Hippocampal formation (tissue), 2 donors: ENCODE measurements at places on chromosomes 4 and X.

DNA sequence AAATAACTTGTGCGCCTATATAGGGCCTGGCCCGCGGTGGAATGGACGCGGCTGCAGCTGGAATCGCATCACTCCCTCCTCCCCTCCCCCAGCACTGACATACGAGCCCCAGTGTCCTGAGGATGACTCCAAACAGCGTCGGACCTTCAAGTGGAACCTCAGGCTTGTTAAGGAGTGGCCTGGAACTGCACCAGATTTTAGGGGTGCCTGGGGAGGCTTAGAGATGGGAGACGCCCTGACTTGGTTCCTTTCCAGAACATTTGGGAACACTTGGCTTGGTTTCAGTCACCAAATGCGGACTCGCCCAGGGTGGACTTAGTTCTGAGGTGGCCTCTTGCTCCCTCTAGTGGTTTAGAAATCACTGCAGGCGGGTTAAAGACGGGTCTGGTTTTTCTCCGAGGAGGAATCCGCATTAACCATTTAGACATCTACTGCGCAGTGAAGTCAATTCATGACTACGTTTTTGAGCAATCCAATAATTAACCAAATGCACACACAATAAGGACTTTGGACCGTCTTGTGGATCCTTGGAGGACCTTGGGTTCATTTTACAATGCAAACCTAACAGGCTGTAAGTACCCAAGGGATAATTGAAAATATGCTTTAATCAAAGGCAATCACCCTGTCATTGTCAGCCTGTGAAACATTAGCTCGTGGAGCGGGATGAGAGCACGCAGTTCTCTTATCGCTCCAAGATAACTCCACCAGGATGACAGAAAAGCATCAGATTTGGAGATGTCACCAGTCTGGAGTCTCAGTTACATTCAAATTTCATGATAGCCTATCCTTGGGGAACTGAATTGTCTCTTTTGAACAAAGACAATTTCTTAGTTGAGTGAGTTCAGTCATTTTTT, 11.2 kb upstream of the PDGFRA start:
- DNase-seq = peak; percentile 48

- DNase-seq = no peak
These were observed 58.4 kb upstream of the STS start for GRCh38 chrX:7088968-7089615.

DNA sequence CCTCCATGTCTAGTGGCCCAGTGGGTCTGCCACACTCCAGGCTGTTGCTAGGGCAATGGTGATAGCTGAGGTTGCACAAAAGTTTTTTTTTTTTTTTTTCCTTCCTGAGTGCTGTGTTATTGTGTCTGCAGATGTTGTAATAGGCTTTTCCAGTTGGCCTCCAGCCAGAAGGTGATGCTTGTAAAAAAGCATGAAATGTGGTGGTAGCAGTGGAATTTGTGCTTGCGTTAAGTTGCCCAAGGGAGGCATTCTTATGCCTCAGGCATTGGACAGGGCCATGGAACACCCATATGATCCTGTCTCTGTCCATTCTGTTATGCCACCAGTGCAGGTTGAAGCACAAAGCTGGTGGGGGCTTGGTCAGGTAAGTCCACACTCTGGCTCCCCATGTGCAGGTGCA, 660.5 kb upstream of the SPANXN1 start:
- DNase-seq = no peak

- no peak for DNase-seq
These were observed 204.1 kb upstream of the NEIL3 start for GRCh38 chr4:177105536-177105935.

DNA sequence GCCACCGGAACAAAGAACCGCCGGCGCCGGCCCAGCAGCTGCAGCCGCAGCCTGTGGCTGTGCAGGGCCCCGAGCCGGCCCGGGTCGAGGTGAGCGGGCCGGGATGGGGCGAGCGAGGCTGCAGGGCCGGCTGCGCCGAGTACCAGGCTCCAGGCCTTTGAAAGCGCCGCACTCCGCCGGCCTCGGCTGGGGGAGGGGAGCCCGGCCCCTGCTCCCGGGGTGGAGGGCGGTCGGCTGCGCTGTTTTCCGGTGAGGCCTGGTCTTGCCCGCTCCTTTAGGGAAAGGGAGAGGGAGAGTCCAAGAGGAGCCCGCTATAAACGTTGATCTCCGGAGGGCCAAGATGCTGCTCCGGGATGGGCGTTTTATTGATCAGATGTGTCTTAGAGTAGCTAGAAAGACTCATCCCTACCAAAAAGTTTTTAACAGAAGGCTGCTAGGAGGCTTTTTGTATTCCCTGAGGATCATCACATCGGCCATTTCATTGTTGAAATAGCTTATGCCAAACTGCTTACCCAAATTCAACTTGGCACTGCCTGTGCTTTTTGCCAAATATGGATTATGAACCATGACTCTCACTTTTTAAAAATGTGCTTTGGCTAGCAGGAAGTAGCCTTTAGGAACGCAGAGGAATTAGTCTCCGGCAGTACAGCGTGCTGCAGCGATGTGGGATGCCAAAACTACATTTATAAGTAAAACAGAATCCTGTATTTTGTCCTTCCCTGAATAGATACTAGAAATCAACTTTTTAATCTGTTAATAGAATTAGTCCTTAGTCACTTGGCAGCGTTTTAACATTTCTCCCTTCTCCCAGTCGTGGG, 760 bp downstream of the TMEM165 start:
- DNase-seq = no peak

- DNase-seq = no peak
These were observed 44.5 kb downstream of the SORBS2 start for GRCh38 chr4:185767528-185767927.

GRCh38 chrX:17567187-17567586, 170.1 kb upstream of the SCML1 start:
- no peak for DNase-seq

GRCh38 chr4:1927675-1928074, 56.5 kb downstream of the NSD2 start:
- no peak for DNase-seq

DNA sequence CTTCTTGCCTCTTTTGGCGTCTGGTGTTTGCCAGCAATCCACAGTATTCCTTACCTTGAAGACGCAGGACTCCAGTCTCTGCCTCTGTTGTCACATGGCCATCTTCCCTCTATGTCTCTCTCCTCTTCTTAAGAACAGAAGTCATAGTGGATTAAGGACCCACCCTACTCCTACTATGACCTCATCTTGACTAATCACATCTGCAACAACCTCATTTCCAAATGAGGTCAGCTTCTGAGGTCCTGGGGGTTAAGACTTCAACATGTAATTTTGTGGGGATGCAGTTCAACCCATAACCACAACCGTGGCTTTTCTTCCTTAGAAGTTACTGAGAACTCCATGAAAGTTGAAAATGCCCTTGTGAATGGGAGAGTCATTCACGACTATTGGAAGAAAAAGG, 23.3 kb downstream of the TLR8 start:
- DNase-seq = no peak

DNA sequence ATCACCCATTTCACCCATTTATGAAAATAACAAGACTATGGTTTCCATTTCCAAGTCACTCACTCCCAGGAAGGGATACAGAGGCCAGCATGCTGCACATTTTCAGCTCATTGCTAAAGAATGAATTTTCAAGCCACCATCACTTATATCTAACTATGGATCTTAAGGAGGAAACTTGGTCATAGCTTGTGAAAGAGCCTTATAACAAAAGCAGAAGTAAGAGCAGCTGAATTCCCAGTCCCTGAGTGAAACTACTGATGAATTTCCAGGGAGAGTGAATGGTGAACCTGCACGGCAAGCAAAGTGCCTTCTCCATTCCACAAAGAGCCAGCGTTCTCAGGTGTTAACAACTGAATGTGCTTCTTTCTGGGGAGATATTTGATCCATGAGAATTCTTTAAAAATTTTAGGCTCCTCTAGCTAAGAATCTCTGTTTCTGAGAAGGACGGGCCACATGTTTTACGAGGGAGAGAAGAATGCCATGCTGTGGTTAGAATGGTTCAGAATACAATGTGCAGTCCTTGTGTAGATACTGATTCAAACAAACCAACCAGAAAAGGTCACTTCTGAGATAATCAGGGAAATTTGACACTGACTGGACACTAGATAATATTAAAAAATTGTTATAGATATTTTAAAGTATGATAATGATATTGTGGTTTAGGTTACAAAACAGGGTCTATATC, 24.0 kb downstream of the BTC start:
- DNase-seq = no peak

- no peak for DNase-seq
These were observed at the start of gene JCHAIN for GRCh38 chr4:70666369-70666768. Gene JCHAIN, minus strand, starts transcription at chr4:70666508. Its CDS starts 18 bp downstream, at chr4:70666490.

GRCh38 chrX:14529290-14529989, at the start of gene GLRA2:
Gene GLRA2, plus strand, starts transcription at chrX:14529536. Its CDS starts 522 bp downstream, at chrX:14530058.
- no peak for DNase-seq

DNA sequence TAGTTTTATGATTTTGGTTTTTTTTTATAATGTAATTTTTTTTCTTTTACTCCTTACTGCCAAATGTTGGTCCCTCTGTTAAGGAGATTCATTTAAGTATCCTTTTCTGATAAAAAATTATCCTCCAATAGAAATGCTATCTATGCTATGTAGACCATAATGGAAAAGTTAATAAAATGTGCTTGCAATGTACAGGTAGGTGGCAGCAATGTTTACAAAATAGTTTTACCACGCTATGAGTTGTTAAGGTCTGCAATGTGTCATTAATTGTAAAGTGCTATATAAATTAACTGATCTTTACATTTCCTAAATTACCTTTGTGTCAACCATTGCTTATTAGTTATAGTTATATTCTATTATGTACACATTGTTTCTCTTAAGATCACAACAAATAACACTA, 3.8 kb upstream of the CENPC start:
- DNase-seq = peak; percentile 39

- DNase-seq = no peak
These were observed 23.4 kb upstream of the MMRN1 start for GRCh38 chr4:89871211-89871610.

DNA sequence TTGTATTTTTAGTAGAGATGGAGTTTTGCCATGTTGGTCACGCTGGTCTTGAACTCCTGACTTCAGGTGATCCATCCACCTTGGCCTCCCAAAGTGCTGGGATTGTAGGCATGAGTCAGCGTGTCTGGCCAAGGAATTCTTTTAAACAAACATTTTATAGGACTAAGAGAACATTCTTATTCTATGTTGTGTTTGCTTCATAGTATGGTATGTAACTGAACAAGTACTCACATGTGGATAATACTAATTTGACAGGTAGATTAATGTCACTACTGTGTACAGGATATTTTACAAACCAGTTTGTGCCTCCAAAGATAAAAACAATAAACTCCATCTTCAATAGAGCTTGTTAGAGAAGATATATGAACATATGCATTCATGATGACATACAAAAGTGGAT, 1353.4 kb downstream of the PCDH7 start:
- DNase-seq = no peak

DNA sequence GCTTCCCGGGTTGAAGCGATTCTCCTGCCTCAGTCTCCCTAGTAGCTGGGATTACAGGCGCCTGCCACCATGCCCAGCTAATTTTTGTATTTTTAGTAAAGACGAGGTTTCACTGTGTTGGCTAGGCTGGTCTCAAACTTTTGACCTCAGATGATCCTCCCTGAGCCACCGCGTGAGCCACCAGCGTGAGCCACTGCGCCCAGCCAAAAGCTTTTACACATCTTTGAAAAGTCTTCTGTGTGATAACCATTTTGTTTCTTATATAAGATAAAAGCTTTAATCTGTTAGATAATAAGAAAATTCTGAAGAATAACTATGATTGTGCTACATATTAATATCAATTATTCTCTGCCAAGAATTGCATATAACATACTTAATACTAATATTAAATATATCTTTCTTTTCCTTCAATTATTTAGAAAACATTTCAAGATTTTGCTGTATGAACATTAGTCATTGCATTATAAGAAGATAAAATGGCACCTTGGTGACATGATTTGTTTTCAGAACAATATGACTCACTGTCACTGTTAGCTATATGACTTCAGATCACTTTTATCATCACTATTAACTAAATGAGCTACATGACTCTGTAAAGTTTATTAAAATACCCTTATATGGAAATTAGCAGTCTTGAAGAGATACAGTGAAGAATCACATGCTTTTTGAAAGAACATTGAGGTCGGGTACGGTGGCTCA, 33.4 kb downstream of the RUFY3 start:
- no peak for DNase-seq

GRCh38 chrX:19846995-19847790, 40.2 kb downstream of the SH3KBP1 start:
- DNase-seq = no peak

DNA sequence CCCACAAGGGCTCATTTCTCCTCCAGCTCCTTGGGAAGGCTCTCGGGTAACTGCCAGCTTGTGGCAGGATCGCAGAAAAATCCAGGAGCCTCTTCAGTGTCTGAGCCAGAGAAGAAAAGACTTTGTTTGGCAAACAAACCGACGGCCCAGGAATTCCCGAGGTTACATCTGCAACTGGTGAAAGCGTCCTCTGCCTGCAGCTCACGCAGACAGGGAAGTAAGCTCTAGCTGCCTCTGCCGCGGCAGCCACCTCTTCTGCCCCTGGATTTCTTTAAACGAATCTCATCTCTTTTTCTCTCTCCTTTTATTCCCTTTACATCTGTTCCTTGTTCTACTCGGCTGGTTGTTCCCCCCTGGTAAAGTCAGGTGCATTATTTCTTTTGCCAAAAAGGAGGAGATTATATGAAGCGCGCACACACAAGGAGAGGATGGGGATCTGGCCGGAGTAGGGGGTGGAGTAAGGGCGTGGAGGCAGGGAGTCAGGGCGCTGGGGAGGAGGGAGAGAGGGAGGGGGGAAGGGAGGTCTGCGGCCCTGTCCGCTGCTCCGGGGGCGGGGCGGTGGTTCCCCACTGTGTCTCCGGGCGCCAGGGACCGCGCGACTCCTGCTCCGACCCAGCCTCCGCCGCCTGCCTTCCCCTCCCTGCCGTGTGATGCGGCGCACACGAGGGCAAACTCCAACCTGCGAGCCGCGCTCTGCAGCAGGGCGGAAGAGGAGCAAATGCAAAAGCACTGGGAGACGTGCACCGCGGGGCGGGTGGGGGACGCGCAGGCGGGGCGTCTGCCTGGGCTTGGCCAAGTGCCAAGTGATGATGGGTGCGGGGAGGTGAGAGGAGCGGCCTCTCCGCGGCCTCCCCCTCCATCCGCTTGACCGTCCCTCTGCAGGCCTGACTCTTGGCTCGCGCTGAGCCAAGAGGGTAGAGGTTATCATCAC, at the start of gene DCHS2:
DCHS2 (minus strand) TSS at position 459 of the 931 bp plus-strand sequence; CDS start at position 15, 444 bp downstream.
- no peak for DNase-seq

GRCh38 chr4:155249016-155249566, 40.7 kb downstream of the NPY2R start:
- no peak for DNase-seq

DNA sequence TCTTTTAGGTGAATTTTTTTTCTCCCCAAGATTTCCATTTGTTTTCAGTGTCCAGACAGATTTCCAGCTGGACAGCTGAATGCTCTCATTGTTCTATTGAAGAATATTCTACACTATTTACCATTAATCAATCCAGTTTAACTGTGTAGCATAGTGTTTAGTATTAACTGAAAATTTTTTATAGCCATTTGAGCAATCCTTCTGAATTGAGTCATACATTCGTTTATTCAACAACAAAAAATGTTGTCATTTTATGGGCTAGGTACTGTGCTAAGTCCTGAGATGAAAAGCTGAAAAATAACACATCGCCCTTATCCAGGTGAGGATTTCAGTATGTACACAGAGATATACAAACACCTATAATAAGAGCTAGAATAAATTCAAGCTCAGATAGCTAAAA, 223.3 kb downstream of the COL25A1 start:
- no peak for DNase-seq

GRCh38 chr4:124631760-124632159, 80.8 kb downstream of the ANKRD50 start:
- no peak for DNase-seq
